Suppressor macrophage (primary cell): ENCODE measurements at places on chromosomes 16 and 17.

DNA sequence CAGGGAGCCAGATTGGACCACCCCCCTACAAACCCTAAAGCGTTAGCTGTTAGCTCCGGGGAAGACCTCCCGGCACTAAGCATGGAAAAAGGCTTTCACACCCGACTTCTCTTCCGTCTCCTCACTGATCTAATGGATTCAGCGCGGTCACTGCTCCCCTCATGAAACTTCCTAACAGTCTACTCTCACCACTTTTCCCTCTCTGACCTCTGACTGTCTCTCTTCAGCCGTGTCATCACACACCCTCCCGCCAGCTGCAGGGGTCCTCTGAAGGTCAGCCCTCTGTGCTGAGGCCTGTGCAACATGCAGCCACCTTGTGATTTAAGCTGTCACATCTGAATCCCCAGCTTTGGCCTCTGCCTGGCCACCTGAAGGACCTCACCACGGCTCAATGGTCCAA lies 15.7 kb downstream of the LYRM1 start:
- no peak for DNase-seq

GRCh38 chr17:28899212-28899815 lies 1.8 kb upstream of the FLOT2 start:
- DNase-seq: no peak

- DNase-seq: no peak
Observed at GRCh38 chr16:12386192-12386591, 409.7 kb downstream of the SNX29 start.

- DNase-seq: no peak
Observed at GRCh38 chr17:17508646-17509591, 12.7 kb upstream of the RASD1 start.

DNA sequence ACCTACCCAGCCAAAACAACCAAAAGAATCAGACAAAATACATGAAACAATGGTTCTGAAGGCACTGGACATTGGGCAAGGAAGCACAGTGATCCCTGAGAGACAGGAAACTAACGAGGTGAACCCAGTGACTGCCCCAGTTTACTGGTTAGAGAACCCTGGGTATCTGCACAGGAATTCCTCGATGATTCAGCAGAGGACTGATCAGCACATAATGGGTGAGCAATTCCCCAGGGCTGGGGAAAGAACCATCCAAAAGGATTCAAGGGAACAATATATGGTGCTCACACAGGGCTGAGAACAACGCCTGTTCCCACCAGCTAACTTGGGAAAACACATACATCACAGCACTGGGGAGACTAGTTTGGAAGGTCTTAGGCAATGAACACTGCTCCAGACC lies 167.2 kb downstream of the PARN start:
- no peak for DNase-seq

GRCh38 chr17:19239544-19239943 lies 2.4 kb downstream of the EPN2 start:
- no peak for DNase-seq

DNA sequence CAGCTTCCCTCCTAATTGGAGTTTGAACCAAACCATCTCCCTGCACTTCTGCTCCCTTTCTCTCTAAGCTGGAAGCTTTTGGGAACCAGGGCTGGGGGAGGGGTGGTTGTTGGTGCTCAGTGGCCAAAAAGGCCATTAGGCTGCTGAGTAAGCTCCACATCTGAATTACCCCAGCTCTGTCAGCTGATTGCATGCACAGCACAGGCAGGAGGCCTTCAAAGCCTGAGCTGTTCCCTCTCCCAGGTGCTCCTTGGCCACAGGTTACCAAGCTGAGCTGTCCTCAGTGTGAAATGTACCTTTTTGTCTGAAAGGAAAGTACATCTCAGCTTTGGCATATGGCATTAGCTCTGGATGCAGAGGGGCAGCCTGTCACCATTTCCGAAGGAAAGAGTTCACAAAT lies 6.2 kb upstream of the TBKBP1 start:
- DNase-seq: peak; percentile 31

DNA sequence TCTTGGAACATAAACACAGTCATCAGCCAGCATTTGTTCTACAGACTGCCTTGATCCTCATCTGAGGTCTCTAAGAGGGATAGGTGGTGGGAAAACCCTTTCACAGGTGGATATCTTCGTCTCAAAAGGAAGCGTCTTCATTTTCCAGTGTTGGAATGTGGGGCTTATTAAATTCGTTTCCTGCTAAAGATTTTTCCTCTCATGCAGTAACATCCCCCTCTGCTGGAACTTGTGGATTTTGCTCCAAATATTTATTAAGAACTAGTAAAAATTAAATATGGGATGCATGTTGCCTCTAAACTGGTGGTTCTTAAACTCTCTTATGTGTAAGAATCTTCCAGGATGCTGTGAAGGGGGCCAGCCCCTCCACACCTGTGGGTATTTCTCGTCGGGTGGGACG lies 20.1 kb upstream of the MLYCD start:
- DNase-seq: peak; percentile 78

DNA sequence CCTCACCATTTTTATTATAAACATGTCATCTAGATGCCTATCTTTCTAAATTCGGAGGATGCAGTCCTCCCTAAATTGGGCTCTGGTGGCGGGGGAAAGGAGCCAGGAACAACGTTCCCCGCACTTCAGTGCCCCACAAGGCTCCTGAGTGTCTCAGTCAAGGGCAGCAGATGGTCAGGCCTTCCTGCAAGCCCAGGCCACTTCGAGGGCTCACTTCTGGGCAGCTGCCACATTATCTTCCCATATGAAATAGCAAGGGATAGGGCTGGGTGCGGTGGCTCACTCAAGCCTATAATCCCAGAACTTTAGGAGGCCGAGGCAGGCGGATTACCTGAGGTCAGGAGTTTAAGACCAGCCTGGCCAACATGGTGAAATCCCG lies 32.3 kb downstream of the FBXO31 start:
- DNase-seq: no peak

DNA sequence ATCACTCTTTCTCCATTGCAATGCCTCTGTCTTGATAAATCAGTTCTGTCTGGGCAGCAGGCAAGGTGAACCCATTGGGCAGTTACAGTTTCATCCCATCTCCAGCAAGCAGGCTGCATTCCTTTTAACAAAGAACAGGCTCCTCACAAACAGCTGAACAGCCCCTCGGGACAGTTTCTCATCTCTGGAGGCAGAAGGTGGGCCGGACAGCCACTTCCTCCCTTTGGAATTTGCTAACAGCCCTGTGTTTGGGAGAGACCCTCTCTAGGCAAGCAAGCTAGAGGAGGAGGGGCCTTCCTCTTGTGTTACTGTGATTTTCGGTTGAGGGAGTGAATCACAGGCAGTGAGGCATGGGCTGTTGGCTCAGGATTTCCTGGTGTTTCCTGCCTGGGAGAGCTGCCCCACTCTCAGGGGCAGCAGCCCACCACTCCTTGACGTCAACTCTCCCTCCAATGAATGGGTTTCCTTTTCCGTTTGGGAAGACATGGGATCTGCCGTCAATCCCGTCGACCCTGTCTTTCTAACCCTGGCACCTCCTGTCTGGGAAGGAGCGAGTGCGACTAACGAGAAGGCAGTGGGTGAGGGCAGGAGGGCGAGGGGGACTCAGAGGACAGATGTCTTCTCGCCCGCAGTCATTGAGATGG lies 3.7 kb upstream of the PGS1 start:
- peak; percentile 50 for DNase-seq

DNA sequence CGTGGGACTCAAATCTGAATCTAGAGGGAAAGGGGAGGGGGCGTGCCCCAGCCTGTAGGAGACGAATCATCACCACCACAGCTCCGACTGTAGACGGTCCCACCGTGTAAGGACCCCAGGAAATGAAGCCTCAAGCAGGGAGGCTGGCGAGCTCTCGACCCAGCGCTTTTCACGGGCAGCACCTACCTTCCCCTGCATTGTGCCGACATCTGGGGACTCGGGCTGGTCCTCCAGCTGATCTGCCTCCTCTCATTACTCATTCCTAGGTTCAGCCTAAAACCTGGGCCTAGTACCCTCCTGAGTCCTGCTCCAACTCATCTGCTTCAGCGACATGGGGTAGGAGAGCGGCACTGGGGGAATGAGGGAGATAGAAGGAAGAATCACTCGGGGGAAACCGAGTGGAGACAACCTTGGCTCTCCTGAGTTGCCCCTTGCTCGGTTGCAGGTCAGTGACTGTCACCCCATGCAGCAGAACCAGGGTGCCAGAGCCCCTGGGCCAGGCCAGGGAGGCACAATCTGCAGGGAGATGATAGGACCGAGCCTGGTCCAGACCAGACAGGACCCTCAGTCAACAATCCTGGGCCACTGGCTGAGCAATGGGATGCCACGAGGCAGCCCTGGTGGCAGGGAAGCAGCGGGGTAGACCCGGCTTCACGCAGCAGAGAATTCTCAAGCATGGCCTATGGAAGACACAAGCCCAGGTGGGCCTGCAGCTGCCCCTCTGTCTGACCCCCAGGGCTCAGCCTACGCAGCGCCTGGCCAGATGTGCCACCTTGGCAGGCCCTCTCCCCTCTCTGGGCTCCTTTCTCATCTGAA lies 833 bp upstream of the BCAR1 start:
- DNase-seq: no peak

GRCh38 chr16:14264327-14264943 lies 193.3 kb downstream of the MRTFB start:
- no peak for DNase-seq

- no peak for DNase-seq
Observed at GRCh38 chr16:87395181-87395842, 3.2 kb downstream of the MAP1LC3B start.

- peak; percentile 56 for DNase-seq
Observed at GRCh38 chr17:27488231-27488630, 32.0 kb downstream of the KSR1 start.

GRCh38 chr17:59504821-59505220 lies 60.6 kb upstream of the DHX40 start:
- DNase-seq: no peak

DNA sequence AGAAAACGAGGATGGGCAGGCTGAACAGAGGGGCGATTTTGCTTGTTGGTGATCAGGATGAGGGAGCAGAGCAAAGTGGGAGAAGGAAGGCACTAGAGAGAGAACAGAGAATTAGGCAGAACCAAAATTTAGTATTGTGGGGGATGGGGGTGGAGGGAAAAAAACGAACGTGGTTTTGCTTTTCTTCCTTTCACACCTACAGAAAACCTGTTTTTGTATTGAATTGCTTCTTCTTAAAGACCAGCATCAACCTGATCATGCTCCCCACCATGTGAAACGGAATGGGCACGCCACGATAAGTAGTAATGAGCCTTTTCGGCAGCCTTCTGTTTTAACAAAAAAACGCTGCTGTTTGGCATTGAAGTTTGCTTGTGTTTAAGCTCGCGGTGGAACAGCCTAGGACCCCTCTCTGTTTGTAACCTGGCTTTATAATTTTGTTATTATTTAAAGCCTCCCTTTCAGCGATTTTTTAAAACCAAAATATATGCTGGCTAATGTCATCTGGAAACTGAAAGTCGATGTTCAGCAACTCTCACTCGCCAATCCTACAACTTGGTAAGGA lies 36.8 kb downstream of the ERCC4 start:
- no peak for DNase-seq

DNA sequence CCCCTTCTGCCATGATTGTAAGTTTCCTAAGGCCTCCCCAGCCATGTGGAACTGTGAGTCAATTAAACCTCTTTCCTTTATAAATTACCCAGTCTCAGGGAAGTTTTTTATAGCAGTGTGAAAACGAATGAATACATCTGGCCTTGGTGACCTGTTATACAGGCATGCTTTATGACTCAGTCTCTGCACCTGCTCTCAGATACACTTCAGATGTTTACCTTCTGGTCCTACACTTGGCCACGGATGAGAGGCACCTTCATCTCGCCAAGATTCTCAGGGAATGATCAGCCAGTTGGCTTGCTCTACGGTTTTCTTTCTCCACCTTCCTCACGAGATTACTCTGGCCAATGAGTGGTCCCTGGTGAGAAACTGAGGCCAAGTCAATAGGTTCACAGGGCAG lies 304.7 kb downstream of the CA10 start:
- DNase-seq: no peak

GRCh38 chr16:4371357-4372000 lies at the start of gene VASN:
TSS of gene VASN (plus strand) at chr16:4371848. CDS start at chr16:4380878, 9,030 bp downstream.
- DNase-seq: peak; percentile 58

- DNase-seq: no peak
Observed at GRCh38 chr17:13283606-13284005, 265.8 kb upstream of the ELAC2 start.

GRCh38 chr17:45123930-45124796 lies 8.2 kb downstream of the PLCD3 start:
- peak; percentile 78 for DNase-seq

GRCh38 chr17:3848229-3848835 lies 2.3 kb upstream of the NCBP3 start:
- DNase-seq: peak; percentile 60

GRCh38 chr16:69909760-69910159 lies 41.4 kb upstream of the CLEC18A start:
- no peak for DNase-seq

DNA sequence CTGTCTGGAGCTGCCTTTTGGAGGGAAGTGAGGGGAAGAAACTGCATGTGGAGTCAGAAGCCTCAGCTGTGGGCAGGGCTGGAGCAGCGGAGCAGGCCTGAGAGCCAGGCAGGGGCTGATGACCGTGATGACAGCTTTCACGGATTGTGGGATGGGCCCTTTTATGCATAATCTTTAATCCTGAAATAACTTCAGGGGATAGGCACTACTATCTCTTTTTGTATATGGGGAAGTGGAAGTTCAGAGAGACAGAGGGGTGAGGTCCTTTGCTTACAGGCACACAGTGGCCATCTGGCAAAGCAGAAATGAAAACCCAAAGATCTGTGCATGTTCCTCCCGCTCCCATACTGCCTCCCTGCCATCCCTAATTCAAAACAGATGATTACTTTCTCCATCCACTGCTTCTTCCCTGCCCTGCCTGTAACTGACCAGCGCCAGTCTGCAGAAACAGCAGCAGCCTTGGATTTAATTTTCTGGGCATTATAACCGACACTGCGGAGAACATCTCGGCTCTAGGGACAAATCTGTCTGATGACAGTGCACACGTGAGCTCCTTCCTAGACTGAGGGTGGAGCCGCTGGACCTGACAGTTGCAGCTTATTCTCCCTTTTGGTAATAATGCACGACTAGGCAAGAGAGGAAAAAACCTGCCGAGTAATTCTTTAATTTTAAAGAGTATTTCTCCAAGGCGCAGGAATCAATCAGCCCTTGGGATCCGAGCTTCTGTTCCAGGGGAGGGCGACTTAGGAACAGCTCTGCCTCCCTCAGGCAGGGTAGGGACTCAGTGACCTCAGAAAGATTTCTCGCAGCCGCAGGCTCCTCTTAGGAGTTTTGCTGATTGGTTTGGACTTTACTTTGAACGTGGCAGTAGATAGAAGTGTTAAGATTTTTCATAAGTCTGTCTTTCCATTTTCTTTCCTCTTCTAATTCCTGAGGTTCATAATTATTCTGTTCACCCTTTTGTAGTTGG lies 95.4 kb downstream of the UTP18 start:
- DNase-seq: no peak

DNA sequence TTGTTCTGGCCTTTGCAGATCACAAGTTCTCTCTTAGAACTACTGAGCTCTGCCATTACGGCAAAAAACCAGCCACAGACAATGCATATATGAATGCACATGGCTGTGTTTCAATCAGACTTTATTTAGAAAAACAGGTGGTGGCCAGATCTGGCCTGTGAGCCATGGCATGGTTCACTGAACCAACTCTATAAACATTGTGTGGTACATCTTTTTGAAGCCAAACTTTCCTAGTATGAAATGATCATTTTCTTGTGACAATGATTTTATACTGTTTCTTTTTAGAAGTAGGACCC lies 65.9 kb upstream of the AMZ2 start:
- DNase-seq: no peak

- DNase-seq: no peak
Observed at GRCh38 chr17:4448197-4448980, 14.6 kb downstream of the SPNS3 start.
